ENCODE measurements at places on chromosomes 4 and X.
A peak's percentile ranks its signal among the peaks of the same experiment; 100 is the strongest.

DNA sequence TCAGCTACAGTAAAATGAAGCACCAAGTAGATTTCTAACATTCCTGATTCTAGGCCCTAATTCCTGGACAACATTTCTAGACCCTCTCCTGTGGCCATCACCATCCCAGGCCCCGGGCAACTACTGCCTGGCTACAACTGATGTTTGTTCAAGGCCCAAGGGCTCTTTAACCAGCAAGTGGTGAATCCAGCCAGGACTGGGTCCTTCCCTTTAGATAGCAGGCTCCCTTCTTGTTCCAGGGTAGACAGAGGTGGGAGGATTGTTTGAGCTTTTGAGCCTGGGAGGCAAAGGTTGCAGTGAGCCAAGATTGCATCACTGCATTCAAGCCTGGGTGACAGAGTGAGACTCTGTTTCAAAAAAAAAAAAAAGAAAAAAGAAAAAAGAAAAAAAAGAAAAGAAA, 12.7 kb upstream of the AADAT start:
- DNase-seq: no peak

GRCh38 chr4:2733844-2734574, 22.1 kb downstream of the TNIP2 start:
- no peak for DNase-seq

DNA sequence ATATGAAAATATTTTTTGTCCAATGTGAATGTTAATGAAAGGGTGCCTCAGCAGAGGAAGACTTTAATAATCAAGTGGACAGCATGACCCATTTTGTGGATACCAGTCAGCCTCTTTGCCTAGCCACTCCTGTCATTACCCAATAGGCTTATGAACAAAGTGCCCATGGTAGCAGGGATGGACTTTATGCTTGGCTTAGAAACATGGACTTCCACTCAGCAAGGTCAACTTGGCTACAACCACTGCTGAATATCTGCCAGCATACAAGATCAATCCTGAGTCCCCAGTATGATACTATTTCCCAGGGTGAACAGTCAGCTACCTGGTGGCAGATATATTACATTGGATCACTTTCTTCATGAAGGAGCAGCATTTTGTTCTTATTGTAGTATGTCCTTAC, 56.7 kb upstream of the NXF3 start:
- DNase-seq: no peak

DNA sequence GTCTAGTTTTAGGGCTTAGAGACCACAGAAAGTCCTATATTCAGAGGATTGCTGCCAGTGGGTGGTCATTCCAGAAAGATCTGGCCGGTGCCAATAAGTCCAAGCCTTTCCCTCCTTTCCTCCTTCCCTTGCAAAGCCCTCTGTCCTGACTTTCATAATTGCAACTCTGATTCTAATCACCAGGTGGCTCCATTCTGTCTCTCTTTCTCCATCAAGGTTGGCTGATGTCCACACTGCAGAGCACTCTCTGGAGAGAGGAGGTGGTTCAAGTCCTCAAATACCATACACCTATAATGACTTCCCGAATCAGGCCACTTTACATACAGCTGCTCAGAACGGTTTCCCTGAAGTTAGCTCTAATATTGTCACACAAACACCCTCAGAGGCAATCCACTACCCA, 22.4 kb upstream of the ARMCX4 start:
- no peak for DNase-seq

- DNase-seq: no peak
Observed at GRCh38 chrX:40323977-40324376, 226.2 kb upstream of the BCOR start.

DNA sequence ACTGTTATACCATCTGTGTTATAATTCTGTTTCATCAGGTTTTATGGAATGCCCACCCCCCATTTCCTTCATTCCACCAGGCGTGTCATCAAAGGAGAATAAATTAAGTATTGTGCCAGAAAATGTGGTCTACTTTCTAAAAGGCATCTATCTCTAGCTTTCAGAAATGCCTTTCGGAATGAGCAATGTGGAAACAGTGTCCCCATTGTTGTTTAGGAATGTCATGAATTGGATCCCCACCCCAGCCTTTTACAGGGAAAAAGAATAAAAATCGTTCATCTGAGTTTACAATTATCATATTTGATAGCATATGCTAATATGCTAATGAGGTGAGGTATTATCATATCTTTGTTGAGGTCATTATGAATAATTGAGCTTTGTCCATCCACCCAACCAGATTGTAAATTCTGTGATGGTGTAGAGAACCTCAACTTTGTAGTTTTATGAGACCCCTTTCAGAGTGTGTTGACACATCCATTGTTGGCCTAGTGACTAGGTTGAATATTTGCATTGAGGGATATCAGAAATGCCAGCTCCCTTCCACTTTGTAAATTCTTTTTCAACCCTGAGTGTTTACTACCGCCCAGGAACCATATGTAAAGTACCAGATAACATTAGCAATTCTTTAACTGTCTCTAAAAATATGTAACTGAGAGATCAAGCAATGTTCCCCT, 56.2 kb upstream of the CCDC160 start:
- DNase-seq: no peak

GRCh38 chr4:113446019-113446418, 315.5 kb downstream of the CAMK2D start:
- DNase-seq: no peak

- no peak for DNase-seq
Observed at GRCh38 chr4:156933633-156934258, 37.9 kb downstream of the PDGFC start.

GRCh38 chrX:63270873-63271272, 80.3 kb downstream of the SPIN4 start:
- DNase-seq: no peak

GRCh38 chr4:185171373-185172071, 28.5 kb downstream of the SLC25A4 start:
- DNase-seq: no peak

DNA sequence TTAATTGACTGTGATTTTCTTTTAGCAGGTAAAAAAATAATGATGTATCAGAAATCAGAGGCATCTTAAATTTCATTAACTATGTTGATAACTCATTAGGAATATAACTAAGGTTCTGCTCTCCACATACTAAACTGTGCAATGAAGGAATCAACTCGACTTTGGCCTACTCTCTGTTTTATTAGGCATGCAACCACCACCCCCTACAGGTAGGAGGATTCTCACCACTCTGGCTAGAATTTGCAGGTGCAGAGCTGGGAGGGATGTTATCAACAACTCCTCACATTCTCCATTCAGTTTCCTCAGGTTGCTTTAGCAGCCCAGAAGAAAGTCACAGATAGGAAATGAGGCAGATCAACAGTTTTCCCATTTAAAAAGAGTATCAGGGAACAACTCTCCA, 160.1 kb downstream of the COX18 start:
- no peak for DNase-seq

- DNase-seq: no peak
Observed at GRCh38 chrX:101117701-101118100, 19.7 kb downstream of the CENPI start.

- DNase-seq: no peak
Observed at GRCh38 chrX:2578864-2579263, 78.1 kb upstream of the DHRSX start.

DNA sequence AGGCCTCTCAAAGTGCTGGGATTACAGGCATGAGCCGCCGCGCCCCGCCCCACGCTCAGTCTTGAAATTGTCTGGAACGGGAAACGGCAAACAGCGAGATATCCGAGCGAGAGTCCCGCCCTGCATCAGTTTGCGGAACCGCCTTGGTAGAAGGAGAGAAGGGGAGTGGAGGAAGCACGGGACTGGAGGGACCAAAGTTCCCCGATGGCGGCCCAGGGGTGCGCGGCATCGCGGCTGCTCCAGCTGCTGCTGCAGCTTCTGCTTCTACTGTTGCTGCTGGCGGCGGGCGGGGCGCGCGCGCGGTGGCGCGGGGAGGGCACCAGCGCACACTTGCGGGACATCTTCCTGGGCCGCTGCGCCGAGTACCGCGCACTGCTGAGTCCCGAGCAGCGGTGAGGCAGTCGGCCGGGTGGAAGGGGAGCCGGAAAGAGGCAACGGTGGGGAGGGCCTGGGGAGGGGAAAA, at the start of gene BST1:
Gene BST1, plus strand, starts transcription at position 125 of the 463 bp plus-strand sequence. Its CDS starts 80 bp downstream, at position 205.
- peak; percentile 33 for DNase-seq

- no peak for DNase-seq
Observed at GRCh38 chr4:136900696-136901095, 631.6 kb downstream of the PCDH18 start.

GRCh38 chrX:2547736-2548135, 47.0 kb upstream of the DHRSX start:
- no peak for DNase-seq

- no peak for DNase-seq
Observed at GRCh38 chr4:171561419-171561818, 251.8 kb upstream of the GALNTL6 start.

DNA sequence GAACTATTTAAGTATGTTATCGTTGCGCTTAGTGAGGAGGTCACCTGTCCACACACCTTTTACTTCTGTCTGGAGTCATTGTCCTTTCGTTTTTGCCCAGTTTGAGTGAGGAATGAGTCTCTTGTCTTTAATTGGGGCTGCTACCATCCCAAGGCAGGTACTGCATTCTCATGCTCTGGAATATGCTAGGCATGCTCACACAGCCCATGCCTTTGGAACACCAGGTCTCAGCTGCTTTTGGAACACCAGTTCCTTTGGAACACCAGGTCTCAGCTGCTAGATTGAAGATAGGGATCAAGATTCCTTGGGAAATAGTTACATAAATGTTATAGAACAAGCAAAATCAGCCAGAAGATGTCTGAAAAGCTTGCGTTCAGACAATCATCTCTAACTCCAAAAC, 73.1 kb downstream of the AREG start:
- DNase-seq: no peak

- peak; percentile 54 for DNase-seq
Observed at GRCh38 chrX:107654872-107655761, 26.8 kb downstream of the PRPS1 start.

- DNase-seq: peak; percentile 59
Observed at GRCh38 chrX:135295238-135295943, 13.9 kb upstream of the ETDC start.

- peak; percentile 49 for DNase-seq
Observed at GRCh38 chrX:103175944-103176753, 38.8 kb upstream of the BEX4 start.

- no peak for DNase-seq
Observed at GRCh38 chr4:48844843-48845242, 14.0 kb downstream of the OCIAD1 start.

DNA sequence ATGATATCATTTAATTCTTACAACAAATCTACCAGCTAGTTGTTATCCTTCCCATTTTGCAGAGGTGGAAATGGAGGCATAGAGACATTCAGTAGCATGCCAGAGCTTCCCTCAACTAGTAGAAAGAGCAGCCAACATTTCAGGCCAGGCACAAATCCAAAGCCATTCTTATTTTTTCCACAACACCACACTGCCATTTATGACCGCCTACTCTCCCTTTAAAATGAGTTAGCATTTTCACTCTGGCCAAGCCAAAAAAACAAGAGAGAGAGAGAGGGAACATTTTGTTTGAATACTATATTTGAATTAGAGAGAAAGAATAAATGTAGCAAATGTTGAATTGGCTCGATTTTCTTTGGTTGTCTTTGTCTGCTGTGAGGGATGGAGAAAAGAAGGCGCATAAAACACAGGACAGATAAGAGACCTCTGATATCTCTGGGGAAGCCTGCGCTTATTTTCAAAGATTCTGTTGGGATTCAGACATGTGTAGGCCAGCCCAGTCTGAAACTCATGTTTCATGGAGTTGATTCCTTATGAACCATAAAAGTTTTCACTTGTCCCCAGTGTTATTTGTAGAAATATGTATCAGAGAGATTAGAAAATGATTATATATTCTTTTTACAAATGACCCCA, 265.7 kb downstream of the RAB28 start:
- no peak for DNase-seq

GRCh38 chrX:350148-350533, 31.5 kb upstream of the GTPBP6 start:
- DNase-seq: no peak

DNA sequence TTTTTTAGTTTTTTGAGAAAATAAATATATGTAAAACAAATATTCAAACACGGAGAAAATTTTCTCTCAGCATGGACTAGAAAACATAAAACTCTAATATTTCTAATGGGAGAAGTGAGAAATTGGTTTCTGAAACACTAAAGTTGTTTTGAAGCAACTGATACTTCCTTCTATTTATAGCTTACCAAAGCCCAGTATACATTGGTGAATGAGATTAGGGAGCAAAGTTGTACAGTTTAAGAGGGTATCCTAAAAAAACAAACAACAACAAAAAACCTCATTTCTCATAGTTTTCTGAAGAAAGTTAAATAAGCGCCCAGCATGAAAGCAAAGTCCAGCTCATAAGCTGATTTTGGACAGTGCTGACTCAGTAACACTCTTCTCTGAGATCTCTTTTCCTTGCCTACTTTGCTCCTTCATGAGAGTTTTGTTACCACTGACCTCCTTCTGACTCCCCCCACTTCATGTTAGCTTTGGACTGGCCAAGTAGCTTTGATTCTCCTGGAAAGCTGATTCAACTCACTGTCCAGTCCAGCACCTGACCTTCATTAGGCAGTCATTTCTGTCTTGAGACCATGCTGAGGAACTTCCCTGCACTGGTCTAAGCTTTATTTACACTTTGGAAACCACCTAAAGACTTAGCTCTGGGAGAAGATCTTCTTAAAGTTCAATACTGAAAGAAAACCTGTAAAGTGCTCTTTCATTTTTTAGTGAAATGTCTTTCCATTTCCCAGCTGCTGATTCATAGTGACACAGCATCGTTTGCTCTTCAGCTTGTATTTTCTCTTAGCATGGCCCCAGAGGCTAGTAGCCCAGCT, 21.8 kb upstream of the P2RY10 start:
- no peak for DNase-seq

GRCh38 chr4:13174001-13174400, 310.1 kb downstream of the RAB28 start:
- DNase-seq: no peak

DNA sequence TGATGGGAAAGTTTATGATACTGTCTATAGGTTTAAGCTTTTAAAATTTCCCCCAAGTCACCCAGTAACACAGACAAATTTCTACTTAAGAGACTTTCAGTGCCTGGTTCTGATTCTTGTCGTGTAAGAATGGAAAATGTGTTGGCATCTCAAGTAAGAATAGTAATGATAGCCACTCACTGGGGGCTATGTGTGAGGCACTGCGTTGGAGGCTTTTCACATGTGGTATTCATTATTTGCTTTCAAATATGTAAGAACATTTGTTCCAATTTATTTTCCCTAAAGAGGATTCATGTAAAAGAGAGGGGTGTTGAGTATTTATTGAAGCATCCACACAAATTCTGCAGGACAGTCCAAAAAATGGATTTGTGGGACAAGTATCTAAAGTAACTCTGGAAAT, 143.6 kb downstream of the FNIP2 start:
- no peak for DNase-seq

DNA sequence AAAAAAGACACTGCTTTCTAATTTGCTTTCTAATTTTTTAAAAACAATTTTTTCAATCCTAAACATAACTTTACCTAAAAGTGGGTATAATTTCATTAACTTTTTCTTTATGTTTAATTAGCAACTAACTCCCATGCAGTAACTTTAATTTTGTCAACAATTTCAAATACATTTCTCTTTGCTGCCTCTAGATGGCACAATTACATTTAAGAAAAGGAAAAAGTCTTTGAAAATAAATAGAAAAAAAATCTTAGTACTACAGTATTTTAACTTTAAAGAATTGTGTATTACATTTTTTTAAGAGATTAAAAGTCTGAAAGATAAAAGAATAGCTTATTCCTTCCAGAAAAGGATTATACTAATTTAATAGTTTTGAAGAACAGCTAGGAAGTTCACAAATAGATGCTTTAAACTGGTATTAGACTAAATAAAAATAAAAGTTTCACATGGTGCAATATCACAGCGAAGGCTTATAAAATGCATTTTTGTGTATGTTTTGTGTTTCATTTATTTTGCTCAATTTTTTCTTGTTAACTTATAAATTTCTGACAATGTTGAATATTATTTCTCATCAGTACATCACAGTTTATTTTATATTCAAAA, 105.1 kb downstream of the ADGRA3 start:
- DNase-seq: no peak
